ENCODE measurements at places on chromosomes 11 and 22.

- peak; percentile 73 for DNase-seq
These were observed 90.4 kb downstream of the CWC15 start for GRCh38 chr11:94882931-94883330.

GRCh38 chr11:127376301-127376700 is 375.7 kb upstream of the KIRREL3 start:
- DNase-seq: no peak

DNA sequence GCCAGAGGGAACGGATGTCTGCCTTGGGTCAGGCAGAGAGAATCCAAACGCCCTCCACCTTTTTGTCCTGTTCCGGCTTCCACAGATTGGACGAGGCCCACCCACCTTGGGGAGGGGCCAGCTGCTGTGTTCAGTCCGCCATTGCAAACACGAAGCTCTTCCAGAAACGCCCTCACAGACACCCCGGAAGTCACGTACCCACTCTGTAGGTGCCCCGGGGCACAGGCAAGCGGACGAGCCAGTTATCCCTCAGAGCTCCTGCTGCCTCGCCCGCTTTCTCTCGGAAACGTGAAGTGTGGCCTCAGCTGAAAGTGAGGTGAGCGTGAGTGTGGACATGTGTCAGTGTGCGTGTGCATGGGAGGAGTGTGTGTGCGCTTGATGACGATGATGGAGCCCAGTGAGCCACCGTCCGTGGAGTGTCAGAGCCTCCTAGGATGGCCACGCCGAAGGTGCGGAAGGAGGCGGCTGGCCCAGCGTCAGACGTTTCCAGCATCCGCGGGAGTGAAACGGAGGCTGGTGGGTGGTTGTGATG is 869.2 kb downstream of the TBC1D22A start:
- no peak for DNase-seq

DNA sequence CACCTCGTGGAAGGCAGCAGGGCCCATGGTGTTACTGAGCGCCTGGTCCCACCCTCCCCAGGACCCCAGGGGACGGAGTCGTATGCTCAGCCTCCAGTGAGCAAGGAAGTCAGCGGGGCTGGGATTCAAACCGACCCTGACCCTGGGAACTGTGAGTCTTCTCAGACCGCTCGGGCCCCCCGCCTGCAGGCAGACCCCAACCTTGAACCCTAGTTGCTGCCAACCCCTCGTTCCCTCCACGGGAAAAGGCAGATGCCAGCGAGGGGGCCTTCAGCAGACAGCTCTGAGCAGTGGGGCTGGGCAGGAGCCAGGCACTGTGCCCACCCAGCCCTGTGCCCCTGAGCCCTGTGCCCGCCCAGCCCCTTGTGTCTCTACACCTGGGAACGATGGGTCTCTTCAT is 6.4 kb downstream of the SLC16A8 start:
- DNase-seq: no peak

GRCh38 chr11:88246696-88247095 is 71.5 kb upstream of the RAB38 start:
- DNase-seq: peak; percentile 74

DNA sequence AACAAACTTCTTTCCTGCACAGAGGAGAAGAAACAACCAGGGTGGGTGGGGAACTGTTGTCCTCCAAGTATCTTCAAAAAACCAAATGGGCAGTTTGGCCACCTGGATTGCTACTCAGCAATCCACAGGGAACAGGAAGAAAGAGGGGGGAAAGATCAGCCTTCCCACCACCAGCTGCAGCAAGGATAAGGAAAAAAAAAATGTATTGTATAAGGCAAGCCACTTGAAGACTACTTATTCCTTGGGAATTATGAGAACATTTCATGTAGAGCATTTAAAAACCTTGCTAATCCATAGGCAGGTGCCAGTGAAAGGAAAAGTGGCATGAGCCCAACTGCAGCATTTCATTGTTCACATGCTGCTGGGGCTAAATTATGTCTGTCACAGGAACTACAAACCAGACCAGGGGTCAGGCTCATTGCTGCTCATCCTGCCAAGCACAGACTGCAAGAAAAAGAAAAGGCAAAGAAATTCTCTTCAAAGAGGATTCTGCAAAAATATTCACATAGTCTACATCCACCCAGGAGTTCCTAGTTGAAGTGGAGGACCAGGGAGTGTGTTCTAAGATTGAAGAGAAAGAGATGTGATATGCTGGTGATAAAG is 2.2 kb downstream of the RAB30 start:
- no peak for DNase-seq

GRCh38 chr11:61098778-61099177 is 3.5 kb upstream of the CD5 start:
- no peak for DNase-seq

- peak; percentile 37 for DNase-seq
These were observed 40.2 kb downstream of the DIXDC1 start for GRCh38 chr11:111977146-111978027.

DNA sequence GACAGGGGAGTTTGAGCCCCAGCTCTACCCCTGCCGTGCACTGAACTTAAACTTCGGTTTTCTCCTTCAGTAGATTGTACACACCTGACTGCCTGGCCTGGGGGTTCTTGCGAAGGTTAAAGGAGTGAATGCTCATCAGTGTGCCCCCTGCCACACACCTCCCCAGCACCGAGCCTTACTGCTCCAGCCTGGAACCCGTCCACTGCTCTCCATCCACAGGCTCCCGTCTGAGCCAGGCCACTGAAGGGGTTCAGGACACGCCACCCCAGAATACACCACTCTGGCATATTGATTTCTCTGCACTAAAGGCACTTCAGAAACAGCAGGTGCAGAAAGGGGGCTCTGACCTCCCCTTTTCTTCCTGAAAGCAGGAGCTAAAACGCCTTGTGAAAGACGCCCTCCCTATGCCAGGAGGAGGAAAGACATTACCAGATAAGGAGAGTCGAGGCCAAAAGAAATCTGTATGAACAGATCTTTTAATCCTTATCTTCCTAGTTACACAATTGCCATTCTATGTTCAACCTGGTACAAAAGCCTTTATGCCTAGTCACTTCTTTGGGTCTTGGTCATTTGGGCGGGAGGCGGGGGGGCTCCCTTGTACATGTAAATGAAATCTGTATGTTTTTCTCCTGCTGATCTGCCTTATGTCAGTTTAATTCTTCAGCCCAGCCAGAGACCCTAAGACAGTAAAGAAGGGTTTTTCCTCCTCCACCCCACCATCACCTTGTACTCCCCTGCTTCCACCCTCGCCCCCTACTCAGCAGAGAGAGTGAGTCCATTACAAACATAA is 1.9 kb upstream of the SSTR3 start:
- DNase-seq: no peak

DNA sequence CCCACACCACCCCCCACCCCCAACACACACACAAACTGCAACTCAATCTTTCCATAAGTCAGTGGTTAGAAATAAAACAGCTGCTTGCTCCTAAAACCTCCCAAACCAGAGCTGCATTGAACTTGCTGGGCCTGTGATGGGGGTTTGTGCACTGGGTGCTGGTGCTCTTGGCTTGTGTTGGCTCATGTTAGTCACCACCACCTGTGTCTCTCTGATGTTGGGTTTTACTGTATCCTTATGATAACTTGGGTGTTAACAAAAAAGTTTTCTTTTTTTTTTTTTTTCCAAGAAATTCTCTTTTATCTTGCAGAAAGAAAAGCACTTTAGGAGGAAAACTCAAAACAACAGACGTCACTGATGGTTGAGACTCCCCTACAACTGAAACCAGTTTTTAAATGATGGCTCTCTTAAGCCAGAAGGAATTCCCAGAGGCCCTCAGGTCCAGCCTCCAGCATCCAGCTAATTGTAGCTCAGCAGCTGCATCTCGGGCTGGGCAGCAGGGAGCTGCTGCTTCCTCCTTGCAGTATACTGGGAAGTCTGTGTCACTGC is 79.9 kb upstream of the DRD2 start:
- no peak for DNase-seq

- DNase-seq: peak; percentile 21
These were observed 76.0 kb downstream of the MRTFA start for GRCh38 chr22:40560551-40560950.

DNA sequence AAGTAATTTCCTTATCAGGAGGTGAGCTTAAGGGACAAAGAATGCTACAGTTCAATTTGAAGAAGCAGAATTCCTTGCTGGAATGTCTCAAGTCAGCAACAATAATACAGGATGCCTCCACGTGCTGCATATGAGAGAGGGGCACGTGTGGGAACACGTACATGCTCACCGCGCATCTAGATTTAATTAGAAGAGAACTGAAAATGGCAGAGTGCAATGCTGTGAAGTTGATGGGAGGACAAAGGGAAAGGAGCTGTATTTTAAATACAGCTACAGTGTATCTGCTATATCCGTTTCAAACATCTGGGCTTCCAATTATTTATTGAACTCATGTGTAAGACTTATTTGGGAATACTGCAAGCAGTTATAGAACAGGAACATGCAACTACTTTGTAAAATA is 328.7 kb downstream of the SOX6 start:
- DNase-seq: no peak

DNA sequence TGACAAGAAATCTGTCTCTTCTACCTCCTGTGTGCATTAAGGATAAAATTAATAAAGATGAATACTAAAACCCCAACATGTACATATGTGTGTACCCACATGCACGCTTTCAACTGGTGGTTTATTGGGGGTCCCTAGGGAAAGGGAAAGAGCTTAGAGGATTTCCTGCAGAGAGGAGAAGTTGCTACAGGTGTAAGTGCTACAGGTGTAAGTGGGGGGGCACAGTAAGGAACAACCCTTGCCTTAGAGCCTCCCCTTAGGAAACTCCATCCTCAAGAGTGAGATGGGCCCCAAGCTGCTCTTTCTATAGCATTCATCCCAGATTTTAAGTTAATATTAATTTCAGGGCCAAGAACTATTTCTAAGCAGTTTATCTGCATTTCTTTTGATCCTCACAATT is 11.9 kb upstream of the ABCC8 start:
- no peak for DNase-seq

DNA sequence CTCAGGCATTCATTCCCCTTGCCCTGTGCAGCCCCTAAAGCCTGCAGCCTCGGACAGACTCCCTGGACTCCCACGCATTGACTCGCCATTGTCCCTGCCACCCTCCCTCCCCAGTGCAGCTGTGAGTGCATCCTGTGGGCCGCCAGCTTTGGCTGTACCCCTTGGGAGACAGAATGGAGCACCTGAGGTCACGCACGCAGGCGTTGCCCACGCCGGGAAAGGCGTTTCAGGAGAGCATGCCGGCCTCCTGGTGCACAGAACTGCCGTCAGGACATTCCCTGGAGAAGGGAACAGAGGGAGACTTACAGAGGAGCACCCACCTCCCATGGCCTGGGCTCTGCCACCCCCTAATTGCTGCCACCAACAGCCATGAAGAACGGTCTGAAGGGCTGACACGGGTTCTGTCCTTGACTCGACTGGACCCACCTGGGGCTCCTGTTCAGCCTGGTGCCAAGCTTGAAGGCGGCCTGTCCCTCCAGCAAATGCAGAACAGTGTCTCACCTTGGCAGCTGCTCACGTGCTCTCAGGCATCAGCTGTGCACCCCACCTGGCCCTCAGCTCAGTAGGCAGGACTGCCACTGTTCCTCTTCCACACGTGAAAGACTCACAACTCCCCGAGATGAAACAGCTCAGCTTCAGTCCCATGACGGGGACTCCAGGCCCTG is 503.8 kb downstream of the BRD1 start:
- no peak for DNase-seq

- no peak for DNase-seq
These were observed 69.3 kb downstream of the ABTB2 start for GRCh38 chr11:34288492-34288891.

DNA sequence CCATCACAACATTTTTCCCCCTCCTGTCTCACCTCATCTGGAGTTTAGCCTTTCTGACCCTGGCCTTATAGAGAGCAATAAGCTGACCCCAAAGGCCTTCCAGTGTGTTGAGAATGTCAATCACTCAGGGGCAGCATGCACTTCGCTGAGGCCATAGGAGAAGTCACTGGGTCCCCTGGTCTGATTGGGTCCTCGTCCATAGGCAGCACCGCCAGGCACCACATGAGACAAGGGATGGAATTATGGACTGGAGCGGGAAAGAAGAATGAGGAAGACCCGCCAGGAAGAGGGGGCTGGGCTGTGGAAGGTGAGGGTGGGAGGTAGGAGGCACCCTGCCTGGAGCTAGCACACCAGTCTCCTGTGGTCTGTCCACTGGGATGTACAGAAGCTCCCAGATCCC is 72.9 kb downstream of the DSCAML1 start:
- no peak for DNase-seq

- DNase-seq: peak; percentile 81
These were observed 15.8 kb upstream of the CHADL start for GRCh38 chr22:41256254-41257253.

DNA sequence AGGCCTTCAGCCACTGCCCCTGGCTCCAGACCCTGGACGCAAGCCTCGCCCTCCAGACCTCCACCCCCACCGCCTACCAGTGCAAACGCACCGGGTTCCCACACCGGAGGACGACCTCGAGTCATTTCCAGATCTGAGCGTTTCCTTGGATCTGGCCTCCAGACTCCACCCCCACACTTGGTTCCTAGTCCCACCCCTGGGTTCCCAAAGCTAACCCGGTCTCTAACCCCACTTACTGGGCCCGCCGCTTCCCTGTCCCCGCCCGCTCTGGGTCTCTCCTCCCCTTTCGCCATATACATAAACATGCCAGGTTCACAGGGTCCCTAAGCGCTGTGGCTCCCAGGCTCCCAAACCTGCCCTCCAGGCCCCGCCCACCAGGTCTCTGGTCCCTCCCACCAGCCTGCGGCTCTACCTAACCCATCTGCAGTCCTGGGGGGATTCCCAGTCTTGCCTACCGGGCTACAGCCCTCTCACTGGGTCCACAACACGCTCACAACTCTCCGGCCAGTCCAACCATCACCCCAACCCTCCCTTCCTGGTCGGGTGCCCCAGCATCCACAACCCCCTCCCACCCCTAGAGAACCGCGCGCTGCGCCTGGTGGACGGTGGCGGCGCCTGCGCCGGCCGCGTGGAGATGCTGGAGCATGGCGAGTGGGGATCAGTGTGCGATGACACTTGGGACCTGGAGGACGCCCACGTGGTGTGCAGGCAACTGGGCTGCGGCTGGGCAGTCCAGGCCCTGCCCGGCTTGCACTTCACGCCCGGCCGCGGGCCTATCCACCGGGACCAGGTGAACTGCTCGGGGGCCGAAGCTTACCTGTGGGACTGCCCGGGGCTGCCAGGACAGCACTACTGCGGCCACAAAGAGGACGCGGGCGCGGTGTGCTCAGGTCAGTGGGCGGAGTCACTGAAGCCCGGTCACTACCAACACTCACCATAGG is 36.7 kb downstream of the CD6 start:
- no peak for DNase-seq

- DNase-seq: no peak
These were observed 338.2 kb upstream of the NCAM1 start for GRCh38 chr11:112623057-112623456.

DNA sequence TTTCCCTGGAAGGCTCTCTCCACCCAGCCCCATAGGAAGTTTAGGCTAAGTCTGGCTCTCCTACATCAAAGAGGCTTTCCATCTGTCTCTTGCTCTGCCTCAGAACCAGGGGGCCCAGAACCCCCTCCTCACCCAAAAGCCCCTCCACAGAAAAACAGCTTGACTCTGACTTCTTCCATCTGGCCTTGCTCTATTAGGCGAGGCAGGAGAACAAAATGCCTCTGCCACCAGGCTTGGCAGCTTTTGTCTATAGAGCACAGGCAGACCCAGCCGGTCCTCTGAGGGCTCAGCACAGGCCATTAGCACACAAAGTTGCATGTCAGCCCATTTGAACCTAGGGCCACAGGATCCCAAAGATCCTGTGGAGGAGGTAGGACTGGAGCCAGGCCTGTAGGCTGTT is 75.7 kb upstream of the SUSD2 start:
- no peak for DNase-seq

GRCh38 chr11:87290304-87290922 is 252.7 kb downstream of the TMEM135 start:
- DNase-seq: peak; percentile 36

GRCh38 chr22:32414191-32414590 is 2.1 kb upstream of the RTCB start:
- no peak for DNase-seq
